Endothelial cell of umbilical vein (primary cell): ENCODE measurements at places on chromosomes 2 and 18.

DNA sequence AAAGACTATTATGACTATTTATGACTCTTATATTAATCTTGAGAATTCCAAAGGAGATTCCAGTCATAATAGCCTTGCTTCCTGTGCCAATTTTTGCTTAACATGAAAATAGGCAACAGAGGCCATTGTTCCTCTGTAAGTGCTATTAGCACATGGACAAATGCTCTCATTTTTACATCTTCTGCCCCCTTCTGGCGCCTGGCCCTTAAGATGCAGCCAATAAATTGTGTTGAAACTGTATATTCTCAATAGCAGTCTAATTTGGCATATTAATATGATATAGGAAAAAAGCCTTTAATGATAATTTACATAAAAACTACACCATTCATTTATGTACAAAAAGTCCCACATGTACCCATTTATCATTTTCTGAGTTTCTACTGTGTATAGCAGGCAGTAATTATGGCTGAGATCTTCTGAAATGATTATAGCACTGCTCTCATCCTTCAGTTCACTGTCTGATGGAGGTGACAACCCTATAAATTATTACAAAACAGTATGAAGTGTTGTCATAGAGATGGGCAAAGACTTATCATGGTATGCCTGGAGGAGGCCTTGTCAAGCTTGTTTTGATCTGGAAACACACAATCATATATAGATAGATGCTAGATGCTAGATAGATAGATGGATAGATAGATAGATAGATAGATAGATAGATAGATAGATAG, 613.3 kb downstream of the TSN start:
- no peak for DNase-seq

DNA sequence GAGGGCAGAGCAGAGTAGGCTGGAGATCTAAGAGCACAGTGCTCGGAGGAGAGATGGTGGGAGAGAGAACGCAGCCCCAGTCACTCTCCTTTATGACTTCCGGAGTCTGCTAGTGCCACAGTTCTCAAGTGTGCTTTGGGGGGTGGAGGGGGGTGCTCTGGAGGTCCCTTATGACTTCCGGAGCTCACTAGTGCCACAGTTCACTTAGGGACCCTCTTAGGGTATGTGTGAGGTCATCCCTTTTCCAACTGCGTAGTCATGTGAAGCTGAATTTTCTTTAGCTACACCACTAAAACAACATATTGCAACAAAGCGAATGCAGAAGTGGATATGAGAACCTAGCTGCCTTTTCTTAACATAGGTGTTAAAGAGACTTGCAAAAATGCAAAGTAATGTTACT, 153.7 kb upstream of the KCTD1 start:
- DNase-seq, result no peak

GRCh38 chr2:102122115-102122514, 20.4 kb upstream of the IL1R1 start:
- no peak for DNase-seq

DNA sequence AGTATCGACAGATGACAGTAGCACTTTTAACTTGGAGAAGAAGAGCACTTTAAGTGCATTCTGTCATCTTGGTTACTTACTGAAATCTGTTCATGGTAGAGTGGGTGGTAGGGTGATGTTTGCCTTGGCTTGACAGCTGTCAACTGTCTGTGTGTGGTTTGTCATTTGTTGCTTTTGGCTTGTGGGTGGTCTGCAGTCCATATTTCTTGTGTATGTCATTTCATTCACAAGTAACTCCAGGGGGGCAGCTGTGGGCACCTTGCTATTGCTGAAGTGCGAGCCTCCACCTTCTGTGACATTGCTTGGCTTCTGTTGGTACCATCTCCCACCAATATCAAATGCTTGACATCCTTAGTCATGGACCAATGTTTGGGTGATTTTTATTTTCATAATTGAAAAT, 311.6 kb upstream of the NRP2 start:
- DNase-seq, result no peak

DNA sequence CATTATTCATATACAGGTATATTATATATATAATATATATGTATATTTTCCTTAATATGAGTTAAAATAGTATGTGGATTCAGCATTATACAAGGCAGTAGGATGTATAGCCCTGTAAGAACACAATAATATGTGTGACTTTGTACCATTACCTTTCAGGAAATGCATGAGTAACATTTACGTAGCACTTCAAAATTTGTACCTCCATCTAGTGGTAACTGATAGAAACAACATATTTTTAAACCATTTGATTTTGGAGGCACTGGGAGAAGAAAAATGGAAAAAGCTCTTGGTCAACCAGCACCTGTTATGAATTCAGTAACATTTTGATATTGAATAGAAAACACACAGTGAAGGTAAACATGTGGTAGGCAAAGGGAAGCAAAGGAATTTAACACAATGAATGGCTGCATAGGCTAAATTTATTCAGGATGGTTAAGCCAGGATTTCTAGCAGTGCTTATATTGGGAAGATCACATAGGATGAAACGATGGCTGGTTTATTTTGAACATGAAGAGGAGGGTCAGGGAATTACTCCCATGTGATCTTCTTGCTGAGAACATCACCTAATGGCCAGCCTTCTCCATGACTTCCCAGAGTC, 565.5 kb downstream of the CCDC85A start:
- peak; percentile 55 for DNase-seq

DNA sequence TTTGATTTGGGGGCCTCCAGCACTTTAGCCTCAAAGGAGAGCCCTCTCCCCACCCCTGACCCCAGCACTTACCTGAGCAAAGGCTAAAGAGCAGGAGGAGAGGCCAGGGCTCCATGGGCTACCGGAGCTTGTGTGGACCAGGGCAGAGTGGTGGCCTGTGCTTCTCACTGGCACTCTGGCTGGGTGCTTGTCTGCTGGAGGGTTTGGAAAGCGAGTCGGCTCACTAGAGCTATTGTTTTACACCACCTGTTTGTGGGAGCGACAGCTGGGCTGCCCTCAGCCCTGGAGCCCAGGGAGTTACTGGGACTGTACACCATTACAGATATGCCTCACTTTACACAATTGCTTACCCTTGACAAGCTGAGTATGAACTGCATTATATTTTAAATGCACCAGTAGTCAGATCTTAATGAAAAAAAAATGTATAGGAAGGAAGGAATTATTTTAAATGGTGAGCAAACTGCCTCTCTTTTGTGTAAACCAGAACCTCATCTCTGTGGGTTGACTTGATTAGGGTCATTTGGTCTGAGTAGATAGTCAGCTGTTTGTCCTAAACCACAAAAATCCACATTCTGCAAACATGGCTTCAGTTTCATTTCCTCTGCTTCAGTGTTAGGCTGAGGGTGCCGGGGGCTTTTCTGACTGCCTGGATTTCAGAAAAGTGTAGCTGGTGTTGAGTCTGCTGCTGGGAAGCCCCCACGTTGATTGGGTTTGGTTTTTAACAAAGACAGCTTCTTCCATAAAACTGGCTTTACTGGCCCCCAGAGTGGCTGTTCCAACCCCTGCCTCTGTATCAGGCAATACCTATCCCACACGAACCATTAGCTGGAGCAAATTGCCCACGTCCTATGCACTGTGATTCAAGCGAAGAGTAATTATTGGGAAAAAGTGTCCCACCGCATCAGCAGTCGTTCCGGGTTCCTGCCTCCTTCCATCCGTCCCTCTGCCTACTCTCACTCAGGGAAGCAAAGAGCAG, at the start of gene CHRNA1:
TSS of gene CHRNA1 (minus strand) at position 193 of the 976 bp plus-strand sequence. CDS start at position 115, 78 bp downstream.
- DNase-seq, result peak; percentile 49

DNA sequence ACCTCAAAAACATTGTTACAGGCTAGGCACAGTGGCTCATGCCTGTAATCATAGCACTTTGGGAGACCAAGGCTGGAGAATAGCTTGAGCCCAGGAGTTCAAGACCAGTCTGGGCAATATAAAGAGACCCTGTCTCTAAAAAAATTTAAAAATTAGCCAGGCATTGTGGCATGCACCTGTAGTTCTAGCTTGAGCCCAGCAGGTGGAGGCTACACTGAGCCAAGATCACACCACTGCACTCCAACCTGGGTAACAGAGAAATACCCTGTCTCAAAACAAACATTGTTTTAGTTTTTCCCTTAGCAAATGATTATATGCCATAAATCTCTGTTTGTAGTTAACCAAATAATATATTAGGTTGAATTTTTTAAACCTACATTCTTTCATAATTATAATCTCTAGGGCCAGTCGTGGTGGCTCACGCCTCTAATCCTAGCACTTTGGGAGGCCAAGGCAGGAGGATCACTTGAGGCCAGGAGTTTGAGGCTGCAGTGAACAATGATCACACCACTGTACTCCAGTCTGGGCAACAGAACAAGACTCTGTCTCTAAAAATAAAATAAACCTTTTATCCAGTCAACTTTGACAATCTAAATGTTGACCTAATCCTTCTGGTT, 13.3 kb upstream of the CYP20A1 start:
- DNase-seq, result peak; percentile 32

DNA sequence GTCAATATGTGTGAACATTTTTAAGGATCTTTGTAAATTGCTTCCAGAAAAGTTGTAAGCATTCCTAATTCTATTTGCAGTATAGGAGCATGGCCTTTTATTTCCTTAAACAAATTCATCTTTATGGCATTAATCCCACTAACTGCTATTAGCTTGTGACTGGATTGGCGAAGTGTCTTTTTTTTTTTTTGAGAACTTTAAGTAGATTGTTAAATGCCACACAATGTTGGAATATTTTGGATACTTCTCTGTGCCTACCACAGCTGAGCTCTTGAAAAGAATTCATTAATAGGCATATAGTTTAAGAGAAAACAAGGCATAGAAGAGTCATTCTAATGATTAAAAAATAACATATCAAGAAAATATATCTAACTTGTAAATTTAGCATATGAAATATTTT, 129.7 kb downstream of the LAMA3 start:
- no peak for DNase-seq

GRCh38 chr2:238396663-238397062, 30.1 kb upstream of the ASB1 start:
- no peak for DNase-seq

DNA sequence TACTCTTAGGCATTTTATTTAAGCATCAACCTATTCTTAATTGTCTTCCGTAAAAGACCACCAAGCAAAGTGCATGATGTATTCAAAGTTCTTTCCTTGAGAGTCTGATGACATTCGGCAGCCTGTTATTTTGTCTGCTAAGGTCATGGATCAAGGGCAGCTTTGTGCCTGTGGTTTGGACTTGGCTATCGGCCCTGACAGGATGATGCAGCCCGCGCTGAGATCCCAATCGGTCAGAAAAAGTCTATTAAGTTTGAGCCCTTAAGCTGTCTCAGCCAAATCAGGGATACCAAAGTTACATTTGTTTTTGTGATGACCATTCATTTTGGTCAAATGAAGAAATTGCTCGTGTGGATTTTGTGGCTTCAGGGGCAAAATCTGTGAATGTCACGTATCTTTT, 718.9 kb upstream of the FANCL start:
- no peak for DNase-seq

- DNase-seq, result no peak
These were observed 179.2 kb upstream of the EPAS1 start for GRCh38 chr2:46117994-46118393.
